Hindlimb muscle (tissue), 1 donor: ENCODE measurements at places on chromosomes 7 and 10. TPM values are rescaled to one million over a fixed set of nuclear protein-coding genes. Genes with fewer than 3 reads are reported as not detected.

DNA sequence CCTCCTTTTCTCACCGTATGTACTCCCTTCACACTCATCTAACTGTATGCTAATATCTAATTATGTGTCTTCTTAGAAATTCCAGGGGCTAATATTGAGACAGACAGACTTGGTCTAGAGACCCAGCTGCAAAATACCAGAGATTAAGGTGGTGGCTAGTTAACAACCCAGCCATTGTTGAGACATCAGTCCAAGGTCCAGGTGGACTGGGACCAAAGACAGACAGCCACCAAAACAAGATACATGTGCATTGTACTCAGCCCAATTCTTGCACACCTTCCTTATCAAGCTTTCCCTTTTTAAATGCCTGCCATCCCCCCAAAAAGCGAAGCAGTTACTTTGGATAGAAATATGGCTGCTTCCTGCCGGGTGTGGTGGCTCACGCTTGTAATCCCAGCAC, 43.3 kb upstream of the LRRN3 start:
- DNase-seq = no peak

- no peak for DNase-seq
These were observed 80.8 kb downstream of the ARHGAP22 start for GRCh38 chr10:48523820-48524758.

DNA sequence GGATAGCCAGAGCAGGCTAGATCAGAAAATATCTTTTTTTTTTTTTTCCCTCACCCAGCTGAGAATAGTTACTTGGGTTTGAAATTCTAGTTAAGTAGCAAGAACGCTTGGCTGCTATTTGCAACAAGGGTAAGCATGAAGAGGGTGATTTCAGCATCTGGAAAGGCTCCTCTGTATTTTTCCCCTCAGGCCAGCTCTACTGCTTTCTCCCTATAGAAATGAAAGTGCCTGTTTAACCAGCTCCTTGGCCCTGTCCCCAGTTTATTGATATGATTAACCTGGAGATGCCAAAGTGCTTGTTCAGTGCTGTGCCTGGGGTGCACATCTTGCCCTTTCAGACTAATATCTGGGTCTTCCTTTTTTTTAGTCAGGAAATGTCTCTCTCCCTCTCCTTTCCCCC, 37.1 kb downstream of the AP3M1 start:
- no peak for DNase-seq

GRCh38 chr10:63710703-63711102, 189.5 kb downstream of the REEP3 start:
- no peak for DNase-seq

DNA sequence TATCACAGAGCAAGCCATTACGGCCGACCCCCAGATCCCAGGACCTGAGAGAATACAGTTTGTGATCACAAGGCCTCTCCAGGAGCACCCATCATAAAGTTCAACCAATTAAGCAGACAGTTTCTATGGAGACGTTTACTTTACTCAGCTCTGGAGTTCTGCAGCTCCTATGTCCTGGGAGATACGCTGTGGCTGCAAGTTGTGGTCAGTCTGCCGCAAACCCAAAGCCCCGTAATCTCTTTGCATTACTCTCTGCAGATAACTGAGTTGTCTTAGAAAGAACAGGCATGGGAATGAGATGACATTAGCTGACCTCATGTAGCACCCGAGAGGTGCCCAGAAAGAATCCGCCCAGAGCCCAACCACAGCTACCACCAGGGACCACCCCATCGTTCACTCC, 305.1 kb downstream of the FGFR2 start:
- no peak for DNase-seq

GRCh38 chr7:122543891-122544290, 155.0 kb downstream of the RNF133 start:
- no peak for DNase-seq

GRCh38 chr10:30537586-30537985, 92.0 kb downstream of the LYZL2 start:
- no peak for DNase-seq

- peak; percentile 31 for DNase-seq
These were observed 70.0 kb upstream of the ZMIZ2 start for GRCh38 chr7:44678471-44679179.

Gene TWIST1
- polyA plus RNA-seq = 5.6 TPM

Gene PKD2L1
- not detected for polyA plus RNA-seq

Gene CLDN3
- polyA plus RNA-seq = 0.40 TPM
